ENCODE measurements at places on chromosomes 13 and 19. TPM values are rescaled to one million over a fixed set of nuclear protein-coding genes. Genes with fewer than 3 reads are reported as not detected.

Gene C3
- 0.28 TPM for total RNA-seq

Gene PRTN3
- total RNA-seq, result not detected

Gene NXNL1
- total RNA-seq, result not detected

GRCh38 chr13:53005626-53006025 is 23.0 kb upstream of the OLFM4 start:
- no peak for DNase-seq

DNA sequence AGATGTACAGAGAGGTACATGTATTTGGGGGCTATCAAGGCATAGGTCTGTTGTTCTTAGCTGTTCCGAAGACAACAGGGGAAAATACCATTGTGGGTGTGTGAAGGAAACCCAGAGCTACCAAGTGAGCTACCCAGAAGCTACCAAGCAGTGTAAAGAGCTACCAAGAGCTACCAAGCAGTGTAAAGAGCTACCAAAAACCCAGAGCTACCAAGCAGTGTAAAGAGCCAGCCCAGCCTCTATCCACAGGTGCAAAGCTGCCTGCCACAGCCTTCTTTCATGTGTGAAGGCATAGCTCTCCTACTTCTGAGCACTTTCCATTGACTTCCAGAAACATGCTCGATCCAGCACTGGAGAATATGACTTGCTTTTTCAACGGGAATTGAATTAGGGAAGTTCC is 145.7 kb downstream of the AKAP11 start:
- no peak for DNase-seq

- no peak for DNase-seq
Observed at GRCh38 chr13:44287958-44288357, 85.7 kb upstream of the SERP2 start.

DNA sequence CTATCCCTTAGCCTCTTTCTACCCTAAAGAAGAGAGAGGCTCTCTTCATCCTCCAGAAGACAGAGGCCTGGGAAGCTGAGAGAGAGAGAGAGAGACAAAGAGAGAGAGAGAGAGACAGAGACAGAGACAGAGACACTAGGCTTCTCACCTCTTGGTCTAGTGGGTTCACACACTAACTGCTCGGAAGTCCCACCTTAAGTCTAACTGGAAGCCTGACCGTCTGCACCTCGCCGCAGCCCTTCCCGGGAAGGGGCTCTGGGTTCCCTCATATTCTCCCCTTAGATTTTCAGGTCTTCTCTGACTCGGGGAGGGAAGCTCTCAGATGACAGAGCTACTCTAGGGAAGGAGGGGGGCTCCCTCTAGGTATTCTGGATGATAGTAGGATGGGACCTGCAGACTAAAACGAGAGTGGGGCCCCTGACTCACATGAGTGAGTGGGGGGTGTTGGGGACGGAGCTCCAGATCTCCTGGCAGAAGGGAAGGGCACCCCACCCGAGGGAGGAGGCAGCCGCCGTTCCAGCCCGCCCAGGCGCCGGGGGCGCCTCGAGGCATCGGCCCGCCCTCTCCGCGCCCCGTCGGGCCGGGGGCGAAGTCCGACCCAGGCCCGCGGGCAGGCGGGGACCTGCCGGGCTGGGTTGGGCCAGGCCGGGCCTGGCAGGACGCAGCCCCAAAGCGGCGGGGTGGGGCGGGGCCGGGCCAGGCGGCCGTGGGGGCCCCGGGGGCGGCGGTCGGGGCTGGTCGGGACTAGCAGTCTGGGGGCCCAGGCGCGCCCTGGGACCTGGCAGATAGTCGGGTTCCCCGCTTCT is 2.0 kb upstream of the JUNB start:
- no peak for DNase-seq

- no peak for DNase-seq
Observed at GRCh38 chr19:42201489-42202289, 15.8 kb downstream of the DEDD2 start.

DNA sequence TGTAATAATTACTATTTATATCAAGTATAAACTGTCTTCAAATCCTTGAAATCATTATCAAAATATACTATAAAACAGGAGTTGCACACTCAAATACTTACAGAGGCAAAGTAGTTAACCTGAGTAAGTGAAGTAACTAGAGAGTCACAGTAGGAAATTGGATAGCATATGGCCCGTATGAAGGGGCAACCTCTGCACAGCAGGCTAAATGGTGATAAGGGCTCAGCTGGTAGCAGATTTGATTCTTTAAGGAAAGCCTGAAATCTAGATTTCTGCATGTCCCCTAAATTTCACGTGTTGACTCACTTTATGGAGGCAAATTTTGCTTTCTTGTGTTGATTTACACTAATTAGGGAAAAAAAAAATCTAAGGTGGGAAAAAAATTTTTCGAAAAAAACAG is 46.4 kb downstream of the STOML3 start:
- no peak for DNase-seq

GRCh38 chr13:24348385-24348784 is 39.0 kb downstream of the C1QTNF9 start:
- no peak for DNase-seq

- DNase-seq, result no peak
Observed at GRCh38 chr19:1970806-1971502, 30.0 kb downstream of the CSNK1G2 start.
